GM12878 (cell line): ENCODE measurements at places on chromosomes 2 and 18. TPM values are rescaled to one million over a fixed set of nuclear protein-coding genes. Genes with fewer than 3 reads are reported as not detected.

Gene OTOS
- 0.25 TPM in 1 of 2 replicates, not detected in the other for polyA plus RNA-seq

Gene ORC2
- polyA plus RNA-seq, result 19.3 and 19.5 TPM in 2 replicates

Gene ZFP36L2
- polyA plus RNA-seq, result 6.9 and 8.8 TPM in 2 replicates

Gene NYAP2
- polyA plus RNA-seq, result not detected in 2 replicates

Gene FOXI3
- polyA plus RNA-seq, result not detected in 2 replicates

Gene SPATS2L
- 22.0 and 23.6 TPM in 2 replicates for polyA plus RNA-seq

Gene ANO7
- polyA plus RNA-seq, result 0.50 and 0.61 TPM in 2 replicates

Gene PIEZO2
- 13.8 and 21.6 TPM in 2 replicates for polyA plus RNA-seq

Gene LRPPRC
- polyA plus RNA-seq, result 92.8 and 100 TPM in 2 replicates

Gene CCDC68
- not detected in 2 replicates for polyA plus RNA-seq

Gene FER1L5
- polyA plus RNA-seq, result not detected in 2 replicates

Gene IL36G
- not detected in 2 replicates for polyA plus RNA-seq
